ENCODE measurements at places on chromosomes 3 and 15.

DNA sequence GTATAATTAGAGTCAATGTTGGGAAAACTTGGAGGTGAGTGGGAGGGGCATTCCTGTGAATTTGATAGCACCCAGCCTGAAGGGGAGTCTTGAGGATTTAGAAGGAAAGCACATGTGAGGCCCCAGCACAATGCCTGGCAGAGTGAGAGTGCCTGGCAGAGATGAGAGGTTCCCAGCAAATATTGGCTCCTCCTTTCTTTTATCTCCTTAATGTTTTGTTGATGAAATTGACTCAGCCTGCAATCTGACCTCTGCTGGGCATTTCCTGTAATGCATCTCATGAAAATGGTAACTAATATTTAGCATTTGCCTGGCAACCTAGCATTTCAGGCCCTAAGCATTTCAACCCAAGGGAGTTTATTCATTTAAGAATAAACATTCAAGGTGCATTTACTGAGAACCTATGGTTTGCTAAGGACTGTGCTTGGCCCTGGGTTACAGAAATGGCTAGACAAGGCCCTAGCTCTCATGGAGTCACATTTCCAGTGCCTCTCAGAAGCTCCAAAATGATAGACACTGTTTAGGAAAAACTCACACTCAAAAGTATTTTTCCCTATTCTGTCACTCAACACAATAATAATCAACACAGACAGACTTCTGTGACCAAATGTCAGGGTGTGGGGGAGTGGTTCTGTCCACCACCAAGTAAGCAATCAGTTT is 19.0 kb downstream of the PDHB start:
- DNase-seq, result no peak

- DNase-seq, result no peak
Measured at GRCh38 chr3:6095006-6095405, 765.9 kb upstream of the GRM7 start.

GRCh38 chr15:85333132-85333831 is 47.1 kb upstream of the AKAP13 start:
- no peak for DNase-seq

DNA sequence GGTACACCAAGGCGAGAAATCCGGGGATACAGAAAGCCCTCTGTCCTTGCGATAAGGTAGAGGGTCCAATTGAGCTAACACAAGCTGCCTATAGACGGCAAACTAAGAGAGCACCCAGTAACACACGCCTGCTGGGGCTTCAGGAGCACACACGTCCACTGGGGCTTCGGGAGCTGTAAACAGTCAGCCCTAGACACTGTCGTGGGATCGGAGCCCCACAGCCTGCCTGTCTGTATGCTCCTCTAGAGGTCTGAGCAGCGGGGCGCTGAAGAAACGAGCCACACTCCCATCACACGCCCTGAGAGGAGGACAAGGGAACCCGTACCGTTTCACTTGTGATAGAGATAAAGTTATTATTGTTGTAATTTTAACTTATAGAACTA is 486 bp downstream of the SAMMSON start:
- no peak for DNase-seq

DNA sequence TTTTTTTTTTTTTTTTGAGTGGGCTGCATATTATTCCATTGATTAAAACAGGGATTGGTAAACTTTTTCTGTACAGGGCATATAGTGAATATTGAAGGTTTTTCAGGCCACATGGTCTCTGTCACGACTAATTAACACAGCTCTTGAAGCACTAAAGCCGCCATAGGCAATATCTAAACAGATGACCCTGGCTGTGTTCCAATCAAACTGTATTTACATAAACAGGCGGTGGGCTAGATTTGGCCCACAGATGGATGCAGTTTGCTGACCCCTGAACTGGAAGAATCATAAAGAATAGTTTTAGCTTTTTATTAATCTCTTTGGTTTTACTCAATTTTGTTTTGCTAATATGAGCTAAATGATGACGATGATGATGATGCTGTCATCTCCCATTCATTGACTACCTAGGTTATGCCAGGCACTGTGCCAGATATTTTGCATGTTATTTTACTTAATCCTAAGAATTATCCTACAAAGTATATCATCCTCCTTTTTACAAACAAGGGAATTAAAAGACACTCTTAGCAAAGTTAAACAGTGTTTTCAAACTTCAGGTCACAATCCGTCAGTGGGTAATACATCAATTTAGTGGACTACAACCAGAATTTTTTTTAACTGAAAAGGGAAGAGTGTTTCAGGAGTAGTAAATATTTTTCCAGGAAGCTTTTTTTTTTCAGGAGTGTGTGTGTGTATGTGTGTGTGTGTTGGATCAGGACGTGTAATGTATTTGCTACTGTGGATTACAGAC is 54.3 kb downstream of the LMCD1 start:
- no peak for DNase-seq

- no peak for DNase-seq
Measured at GRCh38 chr3:152192936-152193672, 75.6 kb upstream of the MBNL1 start.

DNA sequence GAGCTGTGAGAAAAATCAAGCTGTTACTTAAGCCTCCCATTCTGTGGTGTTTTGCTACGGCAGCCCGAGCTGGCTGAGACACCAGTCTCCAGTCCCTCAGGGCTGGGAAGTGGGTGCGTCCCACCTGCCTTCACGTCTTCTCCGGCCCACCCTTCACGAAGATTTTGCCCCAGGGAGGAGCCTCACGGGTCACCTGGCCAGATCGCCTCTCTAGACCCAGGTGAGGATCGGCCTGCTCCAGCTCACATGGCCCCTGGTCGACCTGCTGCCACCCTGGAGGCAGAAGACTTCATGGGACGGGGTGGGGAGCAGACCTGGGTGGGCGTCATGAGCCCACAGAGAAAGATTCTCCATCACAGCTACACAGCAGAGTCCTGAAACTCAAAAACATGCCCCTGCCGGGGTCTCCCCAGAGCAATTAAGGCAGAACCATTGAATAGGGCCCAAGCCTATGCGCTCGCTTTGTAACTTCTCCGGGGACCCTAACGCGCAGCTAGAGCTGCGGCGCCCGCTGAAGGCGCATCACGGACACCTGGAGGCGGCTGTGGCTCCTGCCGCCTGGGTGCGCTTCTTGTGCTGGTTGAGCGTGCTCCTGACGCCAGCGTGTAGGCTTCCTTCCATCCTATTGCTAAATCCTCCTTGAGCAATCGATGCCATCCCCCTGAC is 92.6 kb upstream of the ALDH1A3 start:
- no peak for DNase-seq

GRCh38 chr3:66048051-66048395 is 9.3 kb upstream of the MAGI1 start:
- DNase-seq, result no peak

GRCh38 chr3:40914475-40914874 is 284.8 kb upstream of the CTNNB1 start:
- no peak for DNase-seq

- no peak for DNase-seq
Measured at GRCh38 chr3:128730471-128730870, 4.5 kb downstream of the RAB7A start.

DNA sequence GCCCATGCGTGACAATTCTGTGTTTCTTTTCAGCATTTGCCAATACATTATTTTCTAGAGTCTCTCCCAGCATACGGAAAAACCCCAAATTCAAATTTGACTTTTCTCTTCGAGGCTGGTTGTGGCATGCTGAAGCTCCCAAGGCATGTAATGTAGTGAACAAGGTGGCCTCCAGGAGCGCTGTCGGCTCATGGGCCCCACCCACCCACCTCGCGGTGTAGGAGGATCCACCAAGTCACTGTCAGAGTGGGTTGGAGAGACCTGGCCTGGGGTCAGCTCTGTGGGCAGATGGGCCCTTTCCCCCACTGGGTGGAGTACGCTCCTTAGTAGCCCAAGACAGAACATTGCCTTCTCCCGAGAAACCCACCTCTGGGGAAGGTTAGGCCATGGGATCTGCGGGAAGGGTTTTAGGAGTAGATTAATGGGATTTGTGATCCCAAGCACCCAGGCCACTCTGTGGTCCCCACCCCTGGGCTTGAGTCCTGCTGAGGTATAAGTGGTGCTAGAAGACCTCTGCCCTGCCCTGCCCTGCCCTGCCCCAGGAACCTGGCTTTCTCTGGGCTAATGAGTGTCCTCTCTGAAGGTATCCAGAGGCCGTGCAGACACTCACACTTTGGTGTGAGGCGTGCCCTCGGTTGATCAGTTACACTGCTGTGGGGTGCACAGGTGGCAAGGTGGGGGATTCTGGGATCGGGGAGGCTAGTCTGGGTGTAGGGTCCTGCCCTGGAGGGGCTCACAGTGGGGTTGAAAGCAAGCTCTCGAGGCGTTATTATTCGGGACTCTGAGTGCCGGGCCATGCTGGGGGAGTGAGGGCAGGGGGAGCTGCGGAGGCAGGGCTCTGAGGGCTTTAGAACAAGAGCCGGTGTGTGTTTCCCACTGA is 97.9 kb downstream of the APBA2 start:
- DNase-seq, result no peak
